ENCODE measurements at places on chromosomes 2 and 18.

DNA sequence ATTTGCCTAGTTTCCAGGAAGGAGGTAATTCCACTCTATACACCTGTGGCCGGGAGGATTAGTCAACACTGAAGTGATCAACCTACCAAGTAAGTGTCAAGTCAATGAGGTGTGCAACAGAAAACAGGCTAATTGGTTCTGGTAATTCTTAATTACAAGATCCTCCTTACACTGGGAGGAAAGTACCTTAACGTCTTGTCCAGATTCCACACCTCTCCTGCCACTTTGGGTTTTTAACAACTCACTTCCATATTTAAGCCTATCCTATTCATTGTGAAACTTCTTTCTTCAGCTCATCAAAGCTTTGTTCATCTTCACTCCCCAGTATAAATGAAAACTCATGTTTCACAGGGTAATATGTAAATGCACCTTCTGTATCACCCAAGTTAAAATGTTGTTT is 22.0 kb upstream of the MAP4K4 start:
- DNase-seq = no peak

- no peak for DNase-seq
Observed at GRCh38 chr2:203586696-203587095, 51.6 kb upstream of the RAPH1 start.

DNA sequence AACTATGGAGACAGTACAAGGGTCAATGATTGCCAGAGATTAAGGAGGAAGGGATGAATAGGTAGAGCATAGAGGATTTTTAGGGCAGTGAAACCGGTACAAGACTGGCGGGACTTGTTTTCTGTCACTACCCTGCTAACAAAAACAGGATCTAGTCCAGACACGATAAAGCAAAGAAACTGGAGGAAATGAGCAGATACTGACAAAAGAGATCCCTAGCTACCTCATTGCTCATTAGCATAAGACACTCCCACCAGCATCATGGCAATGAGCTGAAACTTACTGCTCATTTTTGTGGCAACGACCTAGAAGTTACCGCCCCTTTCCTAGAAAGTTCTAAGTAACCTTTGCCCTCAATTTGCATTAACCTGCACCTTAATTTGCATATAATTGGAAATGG is 131.2 kb downstream of the ETAA1 start:
- no peak for DNase-seq

- no peak for DNase-seq
Observed at GRCh38 chr2:66156171-66156570, 278.8 kb upstream of the MEIS1 start.

- DNase-seq = no peak
Observed at GRCh38 chr2:65421432-65421748, 11.0 kb downstream of the SPRED2 start.

GRCh38 chr2:240823449-240824336 is 3.7 kb upstream of the KIF1A start:
- DNase-seq = no peak

DNA sequence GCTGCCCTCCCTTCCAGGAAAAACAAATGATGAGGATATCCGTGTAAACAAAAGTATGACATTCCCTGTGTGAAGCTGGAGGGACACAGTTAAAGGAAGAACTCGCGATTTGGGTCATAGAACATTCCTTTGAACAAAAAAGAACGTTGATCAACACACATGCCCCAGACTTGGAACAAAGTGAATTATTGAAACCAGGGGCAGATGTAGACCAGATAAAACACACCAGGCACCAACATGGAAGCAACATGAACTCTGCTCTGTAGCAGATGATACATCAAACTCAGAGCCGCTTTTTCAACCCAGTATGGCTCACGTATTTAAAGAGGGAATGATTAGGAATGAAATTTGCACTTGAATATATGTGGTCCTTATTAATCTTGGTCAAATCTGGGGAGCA is 206.5 kb downstream of the TMEM182 start:
- DNase-seq = no peak

DNA sequence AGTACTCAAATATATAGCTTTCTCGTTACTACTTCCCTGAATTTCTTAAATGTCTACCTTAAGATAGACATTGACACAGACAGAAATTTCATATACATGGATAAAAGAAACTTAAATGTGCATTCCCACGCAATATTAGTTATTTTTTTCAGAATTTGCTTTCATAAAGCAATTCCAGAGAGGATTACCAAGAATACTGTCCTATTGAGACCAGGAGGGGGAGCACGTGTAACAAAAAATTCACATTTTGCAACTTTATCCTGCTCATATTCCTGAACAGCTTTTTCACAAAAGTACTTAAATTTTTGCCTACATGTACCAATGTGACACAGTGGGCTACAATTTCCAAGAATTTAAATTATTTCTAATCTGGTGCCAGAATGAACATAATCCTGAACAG is 30.7 kb upstream of the ERCC3 start:
- DNase-seq = no peak

GRCh38 chr2:55482186-55482884 is 37.2 kb upstream of the CFAP36 start:
- DNase-seq = no peak

- no peak for DNase-seq
Observed at GRCh38 chr18:56286775-56287325, 351.5 kb downstream of the TXNL1 start.

GRCh38 chr2:98240786-98241398 is 105.4 kb upstream of the CNGA3 start:
- no peak for DNase-seq

DNA sequence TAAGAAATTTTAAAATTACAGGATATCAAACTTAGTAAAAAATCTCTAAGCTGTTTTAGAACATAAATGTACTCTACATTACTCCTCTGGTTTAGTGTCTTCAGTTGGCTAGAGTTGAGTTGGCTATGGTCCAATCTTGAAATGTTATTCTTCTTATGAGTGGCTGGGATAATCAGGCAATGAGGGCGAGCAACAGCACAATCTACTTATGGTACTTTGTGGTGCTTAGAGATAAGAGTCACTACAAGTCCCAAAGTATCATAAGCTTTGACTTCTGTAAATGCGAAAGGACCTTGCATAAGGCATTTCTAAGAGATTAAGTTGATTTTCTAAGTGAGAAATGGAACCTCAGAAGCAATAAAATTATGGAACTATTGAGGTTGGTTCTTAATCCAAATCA is 361.7 kb downstream of the GPD2 start:
- DNase-seq = no peak

DNA sequence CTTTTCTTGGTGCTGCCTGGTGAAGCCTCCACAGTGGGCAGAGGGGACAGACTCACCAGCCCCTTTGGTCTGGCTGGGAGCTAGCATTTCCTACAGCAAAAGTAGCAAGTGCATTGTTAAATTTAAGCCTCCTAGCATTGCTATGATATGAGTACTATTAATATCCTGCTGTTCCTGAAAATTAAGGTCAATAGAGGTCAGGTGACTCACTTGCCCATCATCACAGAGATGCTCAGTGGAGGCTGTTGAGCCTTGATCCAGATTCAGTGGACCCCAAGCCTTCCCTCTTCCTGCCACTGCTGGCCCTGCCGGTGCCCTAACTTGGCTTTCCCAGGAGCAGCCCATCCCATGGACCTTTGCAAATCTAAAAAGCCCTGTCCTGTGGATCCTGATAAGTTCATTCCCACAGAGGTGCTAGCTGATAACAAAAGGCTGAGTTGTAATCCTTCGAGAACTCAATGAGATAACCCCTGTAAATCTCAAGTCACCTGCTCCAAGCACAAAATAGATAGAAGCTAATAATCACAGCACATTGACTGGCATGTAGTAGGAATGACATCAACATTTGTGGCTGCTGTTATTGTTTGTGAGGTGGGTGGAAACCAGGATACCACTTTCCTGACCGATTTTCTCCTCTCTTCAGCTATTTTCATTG is 84.4 kb downstream of the THNSL2 start:
- DNase-seq = no peak

- DNase-seq = no peak
Observed at GRCh38 chr2:44119878-44120277, 48.8 kb upstream of the PPM1B start.

- DNase-seq = no peak
Observed at GRCh38 chr2:6896930-6897759, 19.6 kb downstream of the RSAD2 start.

DNA sequence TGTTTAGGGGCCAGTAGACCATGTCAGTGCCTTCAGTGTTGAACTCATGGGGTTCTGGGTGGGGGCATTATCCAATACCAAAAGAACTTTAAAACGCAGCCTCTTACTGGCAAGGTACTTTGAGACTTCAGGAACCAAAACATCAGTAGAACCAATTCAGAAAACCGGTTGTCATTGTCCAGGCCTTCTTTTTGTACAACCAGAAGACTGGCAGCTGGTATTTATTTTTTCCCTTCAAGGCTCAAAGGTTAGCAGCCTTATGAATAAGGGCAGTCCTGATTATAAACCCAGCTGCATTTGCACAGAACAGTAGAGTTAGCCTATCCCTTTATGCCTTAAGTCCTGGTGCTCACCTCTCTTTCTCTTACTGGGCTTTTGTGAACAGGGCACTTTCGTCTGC is 113.8 kb upstream of the EML6 start:
- no peak for DNase-seq

DNA sequence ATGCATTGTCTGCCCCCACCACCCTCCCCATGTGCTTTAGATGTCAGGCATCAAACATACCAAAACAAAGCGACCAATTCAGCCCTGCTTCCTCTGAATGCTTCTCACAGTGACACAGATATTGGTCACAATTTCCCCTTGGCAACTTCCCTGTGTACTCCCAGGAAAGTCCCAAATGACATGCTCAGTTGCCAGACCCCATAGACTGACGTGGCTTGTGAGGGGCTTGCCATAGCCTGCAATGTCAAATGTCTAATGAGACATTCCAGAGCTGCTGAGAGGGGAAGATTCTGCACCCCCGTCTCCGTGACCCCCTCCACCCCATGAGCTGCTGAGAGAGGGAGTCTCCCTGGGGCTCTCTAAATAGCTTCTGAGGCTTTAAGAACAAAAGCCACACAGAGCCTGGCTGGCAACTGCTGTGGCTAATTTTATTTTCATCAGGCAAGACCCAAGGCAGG is 47.3 kb downstream of the RFTN2 start:
- no peak for DNase-seq

DNA sequence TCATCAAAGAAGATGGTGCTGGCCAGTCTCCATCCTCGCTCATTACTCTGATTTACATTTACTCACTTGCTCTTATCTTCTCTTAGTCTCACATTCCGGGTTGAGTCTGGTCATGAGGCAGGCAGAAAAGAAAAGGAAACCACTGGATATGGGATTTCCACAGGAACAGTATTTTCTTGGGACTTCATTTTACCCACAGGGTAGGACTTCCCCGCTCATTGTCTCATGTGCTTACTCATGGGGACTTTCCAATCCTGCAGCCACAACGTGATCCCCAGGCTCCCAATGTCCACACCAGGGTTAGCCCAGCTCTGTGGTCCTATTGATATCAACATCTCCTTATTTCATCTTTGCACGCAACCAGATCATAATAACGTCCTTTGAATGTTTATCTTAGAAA is 373.8 kb downstream of the TMEM182 start:
- DNase-seq = no peak

DNA sequence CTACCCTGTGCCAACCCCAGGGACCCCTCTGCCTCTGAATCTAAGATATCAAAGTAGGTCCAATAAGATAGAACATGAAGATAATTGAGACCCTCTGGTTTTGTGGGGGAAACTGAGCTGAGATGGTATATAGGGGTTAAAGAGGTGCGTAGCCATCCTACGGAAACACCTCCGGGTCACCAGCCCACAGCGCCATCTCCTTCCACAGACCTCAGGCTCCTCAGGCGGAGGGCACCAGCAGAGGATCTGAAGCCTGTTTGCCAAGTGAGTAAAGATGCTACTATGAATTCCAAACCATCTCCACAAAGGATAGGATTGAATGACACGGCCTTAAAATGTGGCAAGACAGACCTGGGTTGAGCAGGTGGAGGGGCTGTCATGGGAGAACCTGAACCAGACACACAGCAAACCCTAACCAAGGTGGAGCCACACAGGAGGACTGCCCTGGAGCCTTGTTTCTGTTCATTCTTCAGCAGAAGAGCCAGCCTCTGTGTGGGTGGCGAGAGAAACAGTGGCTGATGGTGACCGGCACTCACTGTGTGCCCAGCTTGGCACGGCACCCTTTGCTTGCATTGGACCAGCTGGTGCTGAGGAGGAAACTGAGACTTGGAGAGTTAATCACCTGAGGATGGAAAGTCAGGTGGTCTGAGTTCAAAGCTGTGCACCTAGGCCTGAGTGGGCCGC is 10.2 kb downstream of the GBX2 start:
- no peak for DNase-seq

GRCh38 chr2:237570776-237571335 is 4.5 kb downstream of the PRLH start:
- DNase-seq = no peak

GRCh38 chr2:206853915-206854314 is 85.4 kb upstream of the CPO start:
- no peak for DNase-seq

- DNase-seq = no peak
Observed at GRCh38 chr2:21599417-21599816, 475.6 kb downstream of the TDRD15 start.

DNA sequence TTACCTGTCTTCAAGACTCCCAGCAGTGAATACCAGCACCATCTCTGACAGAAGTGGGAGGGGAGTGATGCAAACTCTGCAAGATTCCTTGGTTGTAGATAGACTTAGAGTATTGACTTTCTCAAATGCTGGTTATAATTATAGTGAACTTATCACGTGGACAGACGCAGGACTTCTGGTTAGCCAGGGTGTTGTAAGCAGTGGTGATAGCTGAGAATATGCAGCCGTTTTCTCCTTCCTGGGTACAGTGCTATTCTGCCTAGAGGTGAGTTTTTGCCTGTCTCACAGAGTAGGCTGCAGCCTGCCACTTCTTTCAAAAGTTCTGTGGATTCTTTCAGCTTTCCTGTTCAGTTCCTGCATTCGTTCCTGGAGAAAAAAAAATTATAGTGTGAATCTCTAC is 733 bp upstream of the CXCR2 start:
- no peak for DNase-seq

DNA sequence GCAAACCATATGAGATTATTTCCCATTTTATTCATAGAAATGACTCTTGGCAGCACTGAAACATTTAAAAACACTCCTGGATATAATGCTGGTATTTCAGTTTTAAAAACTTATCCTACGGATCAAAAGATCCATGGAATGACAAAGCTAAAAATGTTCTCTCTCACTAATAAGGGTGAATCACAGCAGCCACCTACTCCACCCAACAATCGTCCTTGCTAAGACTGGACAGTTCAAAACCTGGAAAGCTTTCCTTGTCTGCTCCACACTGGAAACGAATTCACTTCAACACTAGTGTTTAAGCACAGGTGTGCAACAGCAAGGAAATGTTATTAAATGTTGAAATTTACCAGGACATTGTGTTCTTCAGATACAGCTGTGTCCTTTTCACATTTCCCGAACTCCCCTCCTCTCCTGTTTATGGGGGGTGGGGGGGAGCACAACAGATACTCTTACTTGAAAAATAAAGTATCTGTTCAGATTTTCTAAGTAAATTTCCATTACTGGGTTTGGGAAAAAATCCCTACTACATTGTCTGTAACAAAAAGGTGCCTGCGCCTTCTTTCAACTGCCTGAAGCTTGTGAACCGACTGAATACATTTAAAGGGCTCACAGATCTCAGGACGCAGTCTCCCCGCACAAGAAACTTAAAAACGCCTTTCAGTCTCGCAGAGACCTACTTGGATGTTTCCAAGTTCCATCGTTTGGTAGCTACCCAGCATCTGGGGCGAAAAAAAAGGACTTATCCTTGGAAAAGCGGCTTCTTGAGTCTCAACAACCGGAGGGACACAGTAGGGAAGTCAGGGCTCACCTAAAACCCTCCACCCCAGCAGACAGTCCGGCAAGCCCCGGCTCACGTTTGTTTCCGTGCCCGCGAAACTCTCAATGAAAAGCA is 1.3 kb downstream of the YWHAQ start:
- no peak for DNase-seq
